ENCODE measurements at places on chromosomes 2 and 18.

DNA sequence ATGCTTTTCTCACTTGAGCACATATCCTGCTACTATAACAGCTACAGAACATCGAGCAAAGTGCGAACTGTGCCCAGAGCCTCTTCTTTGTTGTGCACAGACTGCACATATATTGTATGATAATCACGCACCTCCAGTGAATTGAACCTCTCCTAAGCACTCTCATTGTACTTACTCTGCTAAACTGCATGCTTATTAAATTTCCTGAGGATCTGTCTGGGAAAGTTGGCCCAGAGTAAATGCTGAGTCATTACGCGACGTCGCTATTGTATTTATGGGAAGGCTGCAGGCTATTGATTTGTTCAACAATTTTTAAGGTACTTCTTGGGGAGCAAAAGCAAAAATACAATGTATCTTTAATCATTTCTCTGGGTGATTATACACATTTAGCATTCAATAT lies 399.6 kb upstream of the DSEL start:
- DNase-seq, result no peak

DNA sequence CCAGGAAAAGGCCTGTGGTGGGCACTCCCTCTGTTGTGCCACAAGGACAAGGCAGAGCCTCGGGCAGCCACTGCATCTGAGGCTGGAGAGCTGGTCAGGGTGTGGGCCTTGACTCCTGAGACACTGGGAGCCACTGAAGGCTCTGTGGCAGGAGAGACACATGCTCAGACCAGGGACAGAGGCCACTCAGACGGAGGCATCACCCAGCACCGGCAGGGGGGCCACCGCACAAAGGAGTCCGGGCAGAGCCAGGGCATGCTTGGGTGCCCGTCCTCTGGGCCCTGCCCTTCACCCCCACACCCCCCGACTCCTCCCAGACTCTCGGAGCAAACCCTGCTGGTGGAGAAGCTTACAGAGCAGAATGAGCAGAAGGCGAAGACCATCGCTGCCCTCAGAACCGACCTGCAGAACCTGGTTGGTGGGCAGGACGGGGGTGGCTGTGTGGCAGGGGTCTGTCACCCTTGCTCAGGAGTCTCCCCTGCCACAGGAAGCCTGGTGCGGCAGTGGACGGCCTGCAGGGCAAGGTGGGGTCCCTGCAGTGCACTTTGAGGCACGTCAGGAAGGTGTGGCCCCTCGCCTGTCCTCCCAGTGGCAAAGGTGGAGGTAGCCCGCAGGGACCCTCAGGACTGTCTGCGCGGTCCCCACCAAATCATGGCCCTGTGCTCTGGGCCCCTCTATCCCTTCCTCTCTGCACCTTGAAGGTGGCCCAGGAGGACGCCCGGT lies 26.0 kb downstream of the CROCC2 start:
- no peak for DNase-seq

DNA sequence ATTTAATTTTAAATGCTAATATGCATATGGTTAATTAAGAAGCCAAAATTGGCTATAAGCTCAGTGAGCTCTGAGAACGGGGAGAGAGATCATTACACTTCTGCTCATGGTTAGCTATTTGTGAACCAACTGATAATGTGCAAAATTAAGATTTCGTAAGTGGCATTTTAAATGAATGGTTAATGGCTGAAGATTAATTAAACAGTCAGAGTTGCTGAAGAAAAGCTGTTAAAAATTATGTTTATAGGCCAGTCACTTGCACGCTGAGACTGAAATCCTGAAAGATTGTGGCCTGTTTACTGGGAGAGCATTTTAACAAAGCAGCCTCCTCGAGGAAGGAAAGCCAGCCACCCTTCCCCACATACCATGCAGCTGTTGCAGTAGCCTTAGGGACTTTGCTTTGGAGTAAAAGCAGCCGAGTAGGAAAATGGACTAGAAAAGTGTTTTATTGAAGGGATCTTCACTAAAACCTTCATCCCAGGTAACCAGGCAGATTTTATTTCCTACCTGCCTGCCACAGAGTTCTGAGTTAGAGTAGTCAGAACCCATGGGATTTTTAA lies 218.8 kb upstream of the NRP2 start:
- no peak for DNase-seq

GRCh38 chr2:1758774-1759610 lies 14.7 kb upstream of the PXDN start:
- no peak for DNase-seq

DNA sequence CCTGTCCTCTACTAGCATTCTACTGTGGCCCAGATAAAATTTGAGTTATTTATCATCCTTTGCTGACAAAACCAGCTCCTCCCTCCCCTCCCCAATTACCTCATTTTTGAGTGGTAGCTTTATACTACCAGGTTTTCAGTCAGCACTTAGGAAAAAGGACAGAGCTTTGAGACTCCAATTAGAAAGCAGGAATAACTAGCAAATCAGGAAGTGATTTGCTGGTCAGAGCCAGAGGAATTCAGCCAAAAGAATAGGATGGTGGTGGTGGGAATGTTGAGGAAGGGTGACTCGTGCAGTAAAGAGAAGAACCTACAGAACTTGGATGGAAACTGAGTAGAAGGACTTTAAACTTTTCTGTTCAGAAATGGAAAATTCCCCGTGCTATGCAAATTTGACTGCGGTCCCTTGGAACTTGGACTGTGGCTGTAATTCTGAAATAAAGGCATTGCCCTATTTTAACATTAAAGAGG lies 3.7 kb downstream of the MYL12B start:
- no peak for DNase-seq

DNA sequence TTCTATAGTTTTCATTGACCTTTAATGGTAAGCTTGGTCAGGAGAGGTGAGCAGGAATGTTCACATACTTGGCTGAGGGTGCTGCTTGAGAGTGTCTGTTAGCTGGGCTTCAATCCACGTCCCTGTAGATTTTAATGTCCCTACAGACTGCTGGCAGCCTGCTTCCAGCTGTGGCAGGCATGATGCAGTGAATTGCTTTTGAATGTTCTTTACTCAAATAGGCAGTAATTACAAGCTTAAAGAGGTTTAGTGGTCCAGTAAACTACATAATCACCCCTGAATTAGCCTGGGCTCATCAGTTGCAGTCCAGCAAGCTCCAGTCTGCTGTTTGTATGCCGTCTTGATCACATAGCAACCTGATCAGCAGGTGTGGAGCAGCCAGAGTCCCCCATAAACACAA lies 102.1 kb downstream of the MEIS1 start:
- DNase-seq, result no peak

- DNase-seq, result no peak
These were observed 700.9 kb downstream of the ERBB4 start for GRCh38 chr2:211837706-211838105.

DNA sequence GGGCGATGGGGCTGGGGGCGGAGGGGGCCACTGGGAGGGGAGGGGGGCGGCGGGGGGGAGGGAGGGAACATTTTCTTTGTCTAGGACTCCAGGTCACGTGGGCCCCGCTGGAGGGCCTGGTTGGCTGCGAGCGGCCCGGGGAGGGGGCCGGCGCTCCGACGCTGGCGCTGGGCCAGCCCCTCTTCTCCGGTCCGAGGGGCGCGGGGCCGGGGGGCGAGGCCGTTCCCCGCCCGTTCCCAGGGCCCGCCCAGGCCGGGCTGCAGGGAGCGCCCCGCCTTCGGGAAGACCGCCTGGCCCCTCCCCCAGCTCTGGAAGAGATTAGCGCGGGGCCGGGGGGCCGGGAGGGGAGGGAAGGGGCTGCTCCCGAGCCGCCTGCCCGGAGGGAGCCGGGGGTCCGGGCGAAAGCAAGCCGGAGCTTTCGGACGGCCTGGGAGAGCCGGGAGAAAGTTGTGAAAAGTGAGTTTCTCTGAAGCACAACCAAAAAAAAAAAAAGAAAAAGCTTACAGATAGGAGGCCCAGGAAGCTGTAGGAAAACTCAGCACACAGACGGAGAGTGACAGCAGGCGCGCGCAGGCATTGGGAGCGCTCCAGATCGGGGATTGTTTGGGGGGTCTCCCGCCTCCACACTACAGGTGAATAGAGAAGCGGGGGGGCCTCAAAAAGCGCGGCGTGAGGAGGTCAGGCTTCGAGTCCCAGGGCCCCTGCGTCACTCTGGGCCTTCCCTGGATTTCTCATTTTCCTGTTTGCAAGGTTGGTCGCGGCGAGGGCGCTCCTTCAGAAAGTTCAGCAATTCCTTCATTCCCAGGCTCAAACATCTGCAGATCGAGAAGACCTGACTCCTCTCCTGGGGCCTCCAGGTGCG lies 84.1 kb upstream of the POMC start:
- DNase-seq, result no peak

DNA sequence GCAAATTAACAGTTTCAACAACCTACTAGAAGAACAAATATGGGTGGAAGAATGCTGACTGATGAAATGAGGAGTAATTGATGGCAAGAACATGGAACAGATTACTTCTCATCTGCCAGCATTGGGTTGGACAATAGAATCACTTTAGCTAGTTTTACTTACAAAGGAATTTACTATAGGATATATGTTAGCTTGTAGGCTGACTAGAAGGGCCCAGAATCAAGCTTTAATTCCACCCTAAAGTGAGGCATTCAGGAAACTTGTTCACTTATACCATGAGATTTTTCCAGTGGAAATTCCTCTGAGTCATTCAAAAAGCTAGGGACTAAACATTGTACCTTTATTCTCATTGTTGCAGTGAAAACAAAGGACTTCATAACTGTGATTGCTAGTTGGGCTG lies 5.0 kb upstream of the ZSWIM2 start:
- DNase-seq, result no peak

- DNase-seq, result no peak
These were observed 25.9 kb upstream of the PEX13 start for GRCh38 chr2:60991644-60992043.

DNA sequence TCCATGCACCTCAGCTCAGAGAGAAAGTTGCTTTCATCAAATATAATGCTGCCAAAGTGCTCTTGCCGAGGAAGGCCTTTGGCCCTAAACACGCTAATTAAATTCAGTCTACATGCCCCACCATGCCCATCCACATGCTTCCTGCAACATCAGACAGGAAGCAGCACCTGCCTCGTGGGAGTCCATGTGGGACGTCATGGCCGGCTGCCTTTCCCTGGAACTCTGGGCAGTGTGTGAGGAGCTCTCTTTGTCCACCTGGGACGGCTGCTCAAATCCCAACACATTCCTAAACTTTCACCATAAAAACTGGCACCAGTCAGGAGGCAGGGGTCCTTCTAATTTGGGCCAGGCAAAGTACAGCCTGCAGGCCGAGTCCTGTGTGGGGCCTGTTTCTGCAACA lies 23.1 kb downstream of the FAM178B start:
- no peak for DNase-seq

DNA sequence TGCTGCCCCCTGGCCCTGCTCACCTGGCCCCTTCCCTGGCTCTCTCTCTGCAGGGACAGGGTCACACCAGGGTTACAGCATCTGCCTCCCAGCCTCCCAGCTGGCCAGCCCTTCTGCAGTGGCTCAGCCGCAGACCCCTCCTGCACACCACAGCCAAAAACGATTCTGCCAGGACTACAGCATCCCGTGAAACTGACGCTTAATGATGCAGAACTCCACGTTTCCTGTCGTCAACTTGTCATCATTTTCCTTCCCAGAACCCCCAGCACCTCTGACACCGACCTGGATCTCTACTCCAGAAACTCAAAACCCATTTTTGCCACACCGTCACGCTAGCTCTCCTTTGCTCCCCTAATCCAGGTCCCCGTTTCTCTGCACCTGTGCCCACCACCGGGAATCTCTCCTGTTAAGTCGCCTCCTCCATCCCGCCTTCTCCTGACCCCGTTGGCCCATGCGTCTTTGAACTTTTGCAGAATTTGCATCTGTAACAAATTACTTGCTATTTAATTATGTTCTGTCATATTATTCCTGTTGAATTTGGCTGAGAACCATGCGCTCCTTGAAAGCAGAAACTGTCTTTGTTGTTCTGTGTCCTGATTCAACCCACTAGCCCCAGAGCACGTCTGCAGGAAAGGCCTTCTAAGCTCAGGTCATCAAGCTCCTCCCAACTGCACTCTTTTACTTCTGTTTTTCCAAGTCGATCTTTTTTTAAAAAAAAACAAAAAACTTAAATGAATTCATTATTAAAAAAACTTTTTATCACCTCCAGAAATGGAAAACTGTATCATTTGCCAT lies 173.2 kb upstream of the COPS8 start:
- DNase-seq, result no peak

GRCh38 chr2:237626813-237627440 lies 460 bp upstream of the LRRFIP1 start:
- DNase-seq, result no peak

- no peak for DNase-seq
These were observed 79.0 kb downstream of the TTC21B start for GRCh38 chr2:165874445-165875039.

DNA sequence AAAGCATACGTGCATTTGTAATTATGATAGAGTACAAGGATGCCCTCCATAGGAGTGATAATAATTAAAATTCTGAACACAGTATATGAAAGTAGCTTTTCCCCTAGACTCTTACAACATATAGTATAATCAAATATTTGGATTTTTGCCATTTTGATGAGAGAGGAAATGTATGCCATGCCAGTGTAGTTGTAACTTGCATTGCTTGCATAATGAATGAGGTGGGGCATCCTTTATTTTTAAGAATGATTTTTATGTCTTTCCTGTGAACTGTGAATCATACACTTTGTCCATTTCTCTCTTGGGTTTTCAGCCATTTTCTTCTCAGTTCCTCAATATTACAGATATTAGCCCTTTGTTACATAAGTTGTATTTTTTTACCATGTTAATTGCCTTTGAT lies 197.5 kb downstream of the SCG2 start:
- DNase-seq, result no peak
